ENCODE measurements at places on chromosomes 5 and 9.

- DNase-seq, result no peak
Measured at GRCh38 chr9:94672811-94673487, 33.6 kb upstream of the FBP1 start.

DNA sequence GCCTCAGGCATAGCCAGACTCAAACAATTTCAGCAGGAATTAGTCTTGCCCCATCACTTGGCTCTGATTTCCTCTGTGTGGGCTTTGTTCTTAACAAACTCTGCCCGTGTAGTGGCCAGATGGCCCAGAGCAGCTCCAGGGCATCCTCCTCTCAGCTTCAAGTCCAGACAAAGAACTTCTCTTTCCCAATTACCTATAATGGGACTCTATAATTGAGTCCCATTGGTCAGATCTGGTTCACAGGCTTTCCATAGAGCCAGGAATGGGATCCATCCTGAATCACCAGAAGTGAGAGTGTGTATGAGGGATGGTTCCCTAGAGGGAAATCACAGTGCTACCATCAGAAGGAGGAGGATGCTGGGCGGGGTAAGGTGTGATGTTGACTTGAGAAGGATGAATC is 515.8 kb downstream of the KIF4B start:
- DNase-seq, result no peak

- DNase-seq, result no peak
Measured at GRCh38 chr9:18330401-18331309, 143.3 kb upstream of the ADAMTSL1 start.

- no peak for DNase-seq
Measured at GRCh38 chr5:69295088-69295754, 37.4 kb downstream of the CCDC125 start.

DNA sequence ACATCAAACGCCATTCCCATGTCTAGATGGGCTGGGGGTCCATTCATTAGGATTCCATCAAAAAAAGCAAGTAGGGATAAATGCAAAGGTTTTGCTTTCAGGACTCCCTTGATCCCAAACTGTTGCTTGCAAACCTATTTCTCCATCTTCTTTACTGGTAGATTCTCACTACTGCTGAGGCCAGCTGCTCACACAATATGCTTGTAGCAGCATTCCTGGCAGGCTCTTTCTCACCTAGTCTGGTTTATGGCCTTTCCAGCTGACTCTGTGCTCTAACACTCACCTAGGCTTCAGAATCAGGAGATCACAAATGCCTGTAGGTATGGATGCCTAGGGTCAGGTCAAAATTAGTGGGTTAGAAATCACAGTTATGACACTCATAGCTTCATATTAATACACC is 274.7 kb downstream of the GABRB2 start:
- no peak for DNase-seq

Data from stimulated activated CD4-positive, alpha-beta T cell treated with anti-CD3 and anti-CD28 coated beads, Interleukin-2, amount 100 ng/mL, for 4 hours (primary cell).